HS-5 (cell line): ENCODE measurements at places on chromosomes 1 and 21.

GRCh38 chr1:37667023-37667671 lies 25.2 kb upstream of the CDCA8 start:
- DNase-seq = no peak

DNA sequence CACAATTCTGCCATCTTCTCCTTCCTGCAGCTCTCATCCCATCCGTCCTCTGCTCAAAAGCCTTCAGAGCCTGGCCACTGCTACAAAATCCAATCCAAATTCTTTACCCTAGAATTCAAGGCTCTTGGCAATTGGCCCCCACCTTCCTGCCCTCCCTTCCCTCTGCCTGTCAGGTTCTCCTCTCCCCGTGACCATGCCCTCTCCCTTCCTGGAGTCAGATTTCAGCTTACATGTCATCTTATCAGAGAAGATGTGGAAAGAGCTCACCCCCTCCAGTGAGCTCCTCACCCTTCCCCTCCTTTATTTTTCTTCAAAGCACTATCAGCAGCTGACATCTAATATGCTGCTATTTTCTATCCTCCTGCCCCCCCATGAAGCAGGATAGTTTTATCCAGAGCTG lies 86.9 kb downstream of the GRIK3 start:
- no peak for DNase-seq

- DNase-seq = no peak
These were observed 28.0 kb upstream of the XPR1 start for GRCh38 chr1:180603850-180604226.

- no peak for DNase-seq
These were observed 9.7 kb downstream of the CD2 start for GRCh38 chr1:116763787-116764465.

DNA sequence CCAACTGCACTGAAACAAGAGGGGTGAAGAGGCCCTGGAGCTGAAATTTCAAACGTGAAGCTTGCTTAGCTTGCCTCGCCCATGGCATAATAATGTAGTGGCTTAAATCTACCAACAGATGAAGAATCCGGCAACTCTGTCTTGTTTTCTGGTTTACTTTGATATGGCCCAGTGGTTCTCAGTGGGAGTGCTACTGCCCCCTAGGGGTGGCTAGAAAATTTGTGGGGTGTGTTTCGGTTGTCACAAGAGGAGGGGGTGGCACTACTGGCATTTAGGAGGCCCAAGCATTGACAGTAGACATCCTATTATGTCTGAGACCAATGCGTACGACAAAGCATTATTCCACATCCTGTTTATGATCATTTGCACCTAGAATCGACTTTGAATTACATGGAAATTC lies 51.9 kb upstream of the C8B start:
- DNase-seq = no peak

DNA sequence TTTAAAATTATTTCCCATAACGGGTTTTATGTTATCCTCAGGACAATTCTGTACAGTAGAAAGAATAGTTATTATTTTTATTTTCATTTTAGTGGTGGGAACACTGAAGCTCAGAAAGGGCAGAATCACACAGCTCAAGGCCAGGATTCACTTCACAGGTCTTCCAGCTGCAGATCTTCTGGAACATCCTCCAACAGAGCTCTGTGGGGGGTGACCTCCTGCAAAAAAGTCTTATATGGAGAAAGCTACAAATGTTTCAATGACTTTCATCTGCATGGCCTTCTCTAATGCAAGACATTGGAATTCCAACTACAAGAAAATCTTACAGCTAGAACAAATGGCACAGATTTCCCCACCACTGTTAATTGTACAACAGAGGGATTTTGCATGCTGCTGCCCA lies 64.2 kb downstream of the SEC16B start:
- DNase-seq = no peak

GRCh38 chr1:99970713-99971255 lies 988 bp downstream of the SLC35A3 start:
- DNase-seq = peak; percentile 8
